ENCODE measurements at places on chromosomes 2 and 18. TPM values are rescaled to one million over a fixed set of nuclear protein-coding genes. Genes with fewer than 3 reads are reported as not detected.

The STRADB gene
- 17.8 TPM for total RNA-seq

The RAB17 gene
- 0.10 TPM for total RNA-seq

The PKDCC gene
- not detected for total RNA-seq

The ABCG8 gene
- total RNA-seq, result not detected

The GCG gene
- total RNA-seq, result not detected

Measured in mononuclear cell (primary cell).